ENCODE measurements at places on chromosomes 11 and 22.
A peak's percentile ranks its signal among the peaks of the same experiment; 100 is the strongest.

GRCh38 chr11:3186166-3186953 is 21.2 kb upstream of the OSBPL5 start:
- no peak for DNase-seq

- DNase-seq, result no peak
Measured at GRCh38 chr11:10294290-10294953, 403 bp upstream of the SBF2 start.

- DNase-seq, result no peak
Measured at GRCh38 chr11:120025606-120026335, 112.1 kb downstream of the TRIM29 start.

DNA sequence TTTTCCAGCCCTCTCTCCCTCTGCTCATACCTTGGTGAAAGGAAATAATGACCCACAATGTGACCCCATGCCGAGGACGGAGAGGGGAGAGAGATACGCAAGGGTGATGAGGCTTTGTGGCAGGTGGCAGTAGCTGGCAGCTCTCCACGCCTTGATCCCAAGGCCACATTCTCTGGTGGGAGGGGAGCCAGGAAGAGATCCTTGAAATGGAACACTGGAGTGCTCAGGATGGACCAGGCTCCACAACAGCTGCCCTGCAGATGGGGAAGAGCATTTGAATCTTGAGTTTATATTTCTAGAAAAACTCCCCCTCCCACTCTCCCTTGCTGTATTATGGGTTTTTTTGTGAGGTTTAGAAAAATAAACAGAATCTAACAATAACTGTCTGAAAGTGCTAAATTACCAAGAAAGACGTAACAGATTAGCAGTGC is 61.6 kb upstream of the CDON start:
- peak; percentile 28 for DNase-seq

- no peak for DNase-seq
Measured at GRCh38 chr22:30555282-30556210, 9.0 kb upstream of the SEC14L6 start.

- DNase-seq, result no peak
Measured at GRCh38 chr11:132405728-132406127, 1035.3 kb downstream of the NTM start.

- DNase-seq, result no peak
Measured at GRCh38 chr22:37716708-37717107, 19.9 kb downstream of the TRIOBP start.

DNA sequence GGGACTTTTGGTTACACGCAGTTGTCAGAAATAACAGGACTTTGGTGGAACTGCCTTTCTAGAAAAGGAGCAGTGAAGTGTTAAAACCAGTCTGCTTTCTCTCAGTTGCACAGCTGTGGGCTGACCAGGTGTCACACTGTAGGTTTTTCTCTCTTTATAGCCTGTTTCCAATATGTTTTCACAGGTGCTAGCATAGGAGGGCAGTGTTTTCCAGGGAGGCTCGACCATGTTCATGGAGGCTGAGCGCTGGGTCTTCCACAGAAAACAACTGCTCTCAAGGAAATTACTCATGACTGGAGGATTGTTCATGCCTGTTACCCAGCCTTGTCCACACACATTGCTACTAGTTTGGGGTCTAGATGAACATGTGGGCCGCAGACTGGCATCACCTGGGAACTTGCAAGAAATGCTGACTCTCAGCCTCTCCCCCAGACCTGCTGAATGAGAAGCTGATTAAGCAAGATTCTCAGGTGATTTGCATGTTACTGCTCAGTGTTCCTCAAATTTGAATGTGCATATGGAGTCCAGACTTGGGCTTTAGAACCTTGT is 157.7 kb downstream of the MAML2 start:
- no peak for DNase-seq

DNA sequence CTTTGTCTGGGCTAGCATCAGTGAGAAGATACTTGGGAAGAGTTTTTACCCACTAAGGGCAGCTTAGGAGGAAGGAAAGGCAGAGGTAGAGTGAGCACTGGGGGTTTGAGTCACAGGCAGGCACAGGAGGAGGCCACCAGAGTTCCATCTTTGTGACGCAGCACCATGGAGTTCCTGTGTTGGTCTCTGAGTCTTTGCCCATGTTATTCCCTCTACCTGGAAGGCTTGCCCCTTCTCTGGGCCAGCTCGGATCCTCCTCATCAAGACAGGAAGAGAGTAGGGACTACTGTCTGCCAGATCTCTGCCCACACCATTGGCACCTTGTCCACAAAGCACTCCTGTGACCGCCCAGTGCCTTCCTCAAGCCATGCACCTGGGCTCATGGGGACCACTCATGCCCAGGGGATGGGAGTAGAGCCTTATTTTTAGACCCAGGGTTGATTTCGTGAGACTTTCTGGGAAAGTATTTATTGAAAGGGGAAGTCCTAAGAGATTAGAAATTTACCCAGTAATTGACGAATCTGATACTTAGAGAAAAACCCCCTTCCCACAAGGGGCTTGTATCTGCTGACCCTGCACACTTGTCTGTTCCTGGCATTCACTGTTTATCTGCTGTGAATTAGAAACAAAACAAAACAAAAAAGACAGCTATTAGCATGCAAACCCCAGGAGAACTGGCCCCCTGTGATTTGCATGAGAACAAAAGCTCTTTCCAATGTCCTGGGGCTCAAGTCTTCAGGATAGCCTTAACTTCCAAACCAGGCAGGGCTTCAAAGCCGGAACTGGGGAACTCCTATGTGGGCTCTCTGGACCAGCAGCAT is 35.9 kb upstream of the MYEOV start:
- no peak for DNase-seq

- DNase-seq, result no peak
Measured at GRCh38 chr11:95716266-95716665, 73.3 kb downstream of the FAM76B start.

- DNase-seq, result no peak
Measured at GRCh38 chr11:11973866-11974265, 34.6 kb downstream of the DKK3 start.

DNA sequence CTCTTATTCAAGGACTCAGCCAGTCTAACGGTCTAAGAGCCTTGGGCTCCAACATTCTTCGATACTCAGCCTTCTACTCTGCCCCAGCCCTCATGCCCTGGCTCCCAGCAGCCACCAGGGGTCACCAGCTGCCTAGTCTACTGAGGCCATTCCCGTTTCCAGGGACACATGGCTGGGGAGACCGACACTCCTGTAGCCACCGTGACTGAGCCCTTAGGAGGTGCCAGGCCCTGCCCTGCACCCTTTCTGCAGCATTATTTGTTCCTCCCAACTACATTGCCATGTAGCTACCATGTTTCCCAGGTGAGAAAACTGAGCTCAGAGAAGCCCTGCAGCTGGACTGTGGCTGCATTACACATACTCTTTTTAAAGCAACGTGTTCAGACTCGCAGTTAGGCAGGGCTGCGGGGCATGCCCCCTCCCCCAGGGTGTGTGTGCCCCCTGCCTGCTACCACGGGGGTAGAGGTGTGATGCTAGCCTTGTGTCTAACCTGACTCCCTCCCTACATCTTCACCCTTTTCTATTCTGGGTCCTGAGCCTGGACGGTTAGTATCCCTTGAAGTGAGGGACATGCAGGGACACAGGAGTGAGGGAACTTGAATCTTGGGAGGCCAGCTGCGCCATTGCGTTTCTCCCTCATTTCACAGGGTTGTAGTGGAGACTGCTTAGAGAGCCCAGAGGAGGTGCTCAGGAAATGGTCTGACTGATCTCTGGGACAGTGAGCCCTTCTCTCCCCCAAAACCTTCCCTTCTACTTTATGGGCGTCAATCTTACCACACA is 17.5 kb downstream of the ATG16L2 start:
- DNase-seq, result peak; percentile 51

DNA sequence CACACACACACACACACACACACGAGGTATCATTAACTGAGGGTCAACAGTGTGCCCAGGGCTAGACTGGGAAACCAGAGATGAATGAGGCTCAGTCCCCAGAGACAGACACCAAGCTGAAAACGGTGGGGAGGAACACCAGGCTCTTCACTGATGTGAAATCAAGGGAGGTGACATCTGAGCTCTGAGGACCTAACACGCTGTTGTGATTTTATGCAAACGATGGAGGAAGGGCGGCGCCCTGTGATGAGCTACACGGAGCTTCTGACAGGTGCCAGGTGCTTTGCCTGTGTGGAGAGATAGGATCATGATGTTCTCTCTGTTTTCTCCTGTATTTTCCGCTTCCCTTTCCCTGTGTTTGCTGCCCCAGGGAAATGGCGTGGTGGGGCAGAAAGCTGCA is 6.5 kb upstream of the CYB5R3 start:
- no peak for DNase-seq

GRCh38 chr11:119752345-119752871 is 23.4 kb upstream of the NECTIN1 start:
- DNase-seq, result no peak

- DNase-seq, result no peak
Measured at GRCh38 chr11:75505916-75506692, 19.6 kb downstream of the GDPD5 start.

- no peak for DNase-seq
Measured at GRCh38 chr11:110000850-110001249, 92.3 kb upstream of the ZC3H12C start.

GRCh38 chr11:78742430-78742829 is 167.8 kb upstream of the NARS2 start:
- peak; percentile 98 for DNase-seq

DNA sequence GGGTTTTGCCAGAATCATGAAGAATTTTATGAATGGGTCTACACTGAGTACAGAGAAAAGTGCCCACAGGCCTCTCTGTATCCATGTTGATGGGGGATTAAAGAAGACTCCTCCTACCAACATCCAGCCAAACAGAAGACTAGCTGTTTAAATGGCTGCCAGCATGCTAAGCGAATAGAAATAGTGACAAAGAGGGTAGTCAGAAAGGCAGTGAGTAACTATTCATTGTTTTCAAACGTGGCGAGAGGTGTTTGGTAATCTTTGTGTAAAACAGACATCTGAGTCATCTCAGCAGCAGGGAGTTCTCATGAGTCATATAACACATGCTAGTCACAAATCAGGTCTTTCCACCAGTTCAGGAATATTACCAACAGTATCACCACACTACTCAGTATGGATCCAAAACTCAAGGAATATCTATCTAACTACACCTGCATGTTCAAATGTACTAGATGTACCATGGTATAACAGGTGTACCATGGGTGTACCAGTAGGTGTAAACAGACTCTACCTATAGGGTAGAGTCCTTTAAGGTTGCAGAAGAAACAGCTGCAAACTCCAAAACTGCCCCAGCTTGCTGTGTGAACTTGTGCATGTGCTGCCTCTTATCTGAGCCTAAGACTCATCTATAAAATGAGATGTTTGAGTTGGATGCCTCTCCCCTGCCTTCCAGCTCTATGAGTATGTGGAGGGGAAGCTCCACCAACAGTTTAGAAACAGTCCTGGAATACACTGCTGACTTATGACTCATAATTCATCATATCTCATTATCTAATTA is 82.0 kb downstream of the SLC1A2 start:
- peak; percentile 64 for DNase-seq

DNA sequence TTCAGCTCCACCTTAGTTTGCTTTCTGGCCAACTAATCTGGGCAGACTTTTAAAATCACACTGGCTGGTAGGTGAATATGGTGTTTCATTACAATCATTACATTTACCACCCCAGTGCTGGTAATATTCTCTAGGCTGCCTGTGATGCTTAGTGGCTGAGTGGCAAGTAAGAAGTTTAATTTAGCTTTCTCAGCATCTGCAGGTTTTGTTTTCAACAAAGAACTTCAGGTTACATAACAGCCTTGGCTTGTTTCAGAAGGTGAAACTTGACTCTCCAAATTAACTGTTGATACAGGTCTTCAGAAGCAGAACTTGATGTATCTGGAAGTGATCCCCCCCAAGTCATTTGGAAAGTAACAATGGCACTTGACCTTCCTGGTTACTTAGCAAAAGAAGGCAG is 423.3 kb upstream of the CCDC90B start:
- DNase-seq, result no peak

DNA sequence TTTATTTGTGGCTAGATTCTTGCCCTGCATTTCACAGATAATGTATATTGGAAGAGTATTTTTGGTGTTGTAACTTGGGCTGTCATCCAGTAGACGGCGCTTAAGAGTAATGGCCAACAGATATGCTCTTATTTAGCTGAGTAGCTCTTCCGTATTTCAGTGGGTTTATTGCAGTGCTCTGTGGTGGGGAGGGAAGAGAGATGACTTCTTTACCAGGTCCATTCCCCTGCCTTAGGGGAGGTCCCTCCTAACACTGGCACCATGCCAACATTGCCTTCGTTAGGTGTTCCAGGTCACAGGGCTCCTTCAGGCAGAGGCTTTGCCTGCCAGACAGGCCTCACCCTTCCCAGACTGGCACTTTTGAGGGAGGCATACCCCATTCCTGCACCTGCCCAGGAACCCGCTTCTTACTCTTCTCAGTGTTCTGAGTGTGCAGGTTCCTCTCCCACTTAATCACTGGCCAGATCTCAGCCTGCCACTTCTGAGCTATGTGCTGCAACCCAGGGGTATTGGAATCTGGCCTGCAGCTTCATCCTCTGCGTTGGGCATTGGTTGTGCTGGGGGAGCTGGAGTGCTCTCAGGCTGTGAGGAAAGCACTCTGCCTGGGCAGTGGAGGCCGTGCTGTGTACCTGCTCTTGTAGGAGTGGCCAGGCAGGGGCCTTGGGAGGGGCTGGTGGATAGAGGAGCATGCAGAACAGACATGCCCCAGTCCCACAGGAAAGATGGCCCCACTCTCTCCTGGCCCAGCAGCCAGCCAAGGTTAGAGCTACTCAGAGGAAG is 29.4 kb upstream of the SLN start:
- DNase-seq, result no peak

DNA sequence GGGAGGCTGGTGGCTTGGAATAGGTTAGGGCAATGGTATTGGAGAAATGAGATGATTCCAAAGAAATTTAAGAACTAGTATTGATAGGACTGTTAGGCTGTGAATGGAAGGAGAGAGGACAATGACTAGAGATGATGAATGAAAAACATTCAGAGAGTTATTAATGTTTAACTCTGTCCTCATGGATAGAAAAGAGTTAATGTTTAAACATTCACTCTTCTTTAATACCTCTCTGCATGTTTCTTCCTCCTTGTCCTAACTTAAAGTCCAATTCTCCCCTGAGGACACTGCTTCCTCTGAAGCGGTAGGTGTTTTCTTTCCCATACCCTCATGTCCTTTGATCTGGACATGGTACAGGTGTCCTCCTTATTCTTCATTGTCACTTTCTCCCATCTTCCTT is 13.4 kb downstream of the CHEK1 start:
- DNase-seq, result no peak

- no peak for DNase-seq
Measured at GRCh38 chr11:1734641-1735081, 15.7 kb downstream of the IFITM10 start.

DNA sequence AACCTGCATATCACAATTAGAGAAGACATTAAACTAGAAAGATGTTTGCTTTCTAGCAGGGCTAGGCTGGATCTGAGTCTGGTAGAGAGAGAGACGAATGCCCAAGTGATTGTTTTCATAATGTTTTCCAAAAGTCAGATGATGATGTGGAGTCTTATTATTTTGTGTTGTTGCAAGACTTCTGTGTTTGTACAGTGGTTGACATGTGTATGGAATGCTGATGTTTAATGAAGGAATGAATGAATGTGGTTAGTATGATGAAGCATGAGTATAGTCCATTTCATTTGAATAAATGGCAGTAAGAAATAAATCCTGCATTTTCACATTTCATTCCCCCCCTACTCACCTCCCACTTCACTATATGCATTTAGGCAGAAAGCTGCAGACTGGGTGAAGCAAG is 69.6 kb downstream of the PPP2R1B start:
- DNase-seq, result no peak

- no peak for DNase-seq
Measured at GRCh38 chr11:102494216-102494615, 36.3 kb downstream of the MMP7 start.

Measured in NCI-H446 treated with DMSO at 0.1 percent for 48 hours (cell line).